ENCODE measurements at places on chromosomes 2 and 18.
A peak's percentile ranks its signal among the peaks of the same experiment; 100 is the strongest.

DNA sequence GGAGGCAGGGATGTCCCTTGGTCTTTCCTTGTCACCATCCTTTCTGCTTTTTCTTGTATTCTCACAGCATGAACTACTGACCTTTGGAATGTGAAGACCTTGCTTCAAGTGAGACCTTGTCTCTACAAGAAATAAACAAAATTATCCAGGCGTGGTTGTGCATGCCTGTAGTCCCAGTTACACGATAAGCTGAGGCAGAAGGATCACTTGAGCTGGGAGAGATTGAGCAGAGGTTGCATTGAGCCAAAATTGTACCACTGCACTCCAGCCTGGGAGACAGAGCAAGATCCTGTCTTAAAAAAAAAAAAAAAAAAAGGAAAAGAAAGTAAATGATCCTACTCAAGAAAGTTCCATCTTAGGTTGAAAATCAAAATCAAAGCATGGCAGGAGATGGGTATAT lies 173.7 kb downstream of the IRS1 start:
- no peak for DNase-seq

DNA sequence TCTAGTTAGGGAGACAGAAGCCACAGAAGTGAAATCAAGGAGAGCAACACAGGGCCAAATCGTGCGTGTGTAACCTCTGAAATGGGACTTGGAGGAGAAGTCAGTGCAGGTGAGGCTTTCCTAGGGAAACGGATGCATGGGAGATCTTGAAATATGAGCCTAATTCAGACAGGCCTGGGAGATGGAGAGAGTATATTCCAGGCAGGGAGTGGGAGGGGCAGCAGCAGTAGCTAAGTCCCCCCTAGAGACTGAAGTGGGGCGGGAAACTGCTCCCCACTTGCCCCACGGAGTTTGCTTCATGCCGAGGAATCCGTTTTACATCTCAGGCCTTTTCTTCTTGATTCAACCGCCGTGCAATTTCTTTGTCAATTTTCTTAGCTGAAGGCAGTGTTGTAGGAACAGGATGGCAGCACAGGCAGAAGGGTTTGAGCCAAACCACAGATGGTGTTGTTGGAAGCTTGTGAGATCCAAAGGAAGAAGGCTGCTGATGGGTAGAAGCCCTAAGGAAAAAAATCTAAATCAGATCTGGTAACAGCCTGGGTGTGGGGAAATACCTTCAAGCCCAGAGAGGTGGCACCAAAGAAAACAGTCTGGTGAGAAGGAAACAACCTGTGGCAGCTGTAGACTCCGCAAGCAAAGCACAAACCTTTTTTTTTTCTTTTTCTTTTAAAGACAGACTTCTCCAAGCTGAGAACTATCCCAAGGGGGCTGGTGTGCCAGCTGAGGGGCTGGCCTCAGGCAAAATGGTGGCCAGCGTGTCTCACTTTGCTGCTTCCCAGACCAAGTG lies 40.2 kb downstream of the EPAS1 start:
- DNase-seq, result no peak

- DNase-seq, result no peak
These were observed 103.2 kb downstream of the PTGR3 start for GRCh38 chr18:75105551-75106254.

- DNase-seq, result no peak
These were observed 85.3 kb downstream of the DNER start for GRCh38 chr2:229629039-229629438.

- DNase-seq, result no peak
These were observed 445.8 kb upstream of the RGPD4 start for GRCh38 chr2:107380912-107381311.

GRCh38 chr2:26873286-26873983 lies 25.5 kb downstream of the DPYSL5 start:
- DNase-seq, result no peak

GRCh38 chr2:98551316-98551715 lies 57.0 kb downstream of the COA5 start:
- no peak for DNase-seq

- DNase-seq, result no peak
These were observed 91.2 kb downstream of the MTA3 start for GRCh38 chr2:42659609-42660008.

- DNase-seq, result no peak
These were observed 53.3 kb downstream of the MEMO1 start for GRCh38 chr2:31957354-31958139.

DNA sequence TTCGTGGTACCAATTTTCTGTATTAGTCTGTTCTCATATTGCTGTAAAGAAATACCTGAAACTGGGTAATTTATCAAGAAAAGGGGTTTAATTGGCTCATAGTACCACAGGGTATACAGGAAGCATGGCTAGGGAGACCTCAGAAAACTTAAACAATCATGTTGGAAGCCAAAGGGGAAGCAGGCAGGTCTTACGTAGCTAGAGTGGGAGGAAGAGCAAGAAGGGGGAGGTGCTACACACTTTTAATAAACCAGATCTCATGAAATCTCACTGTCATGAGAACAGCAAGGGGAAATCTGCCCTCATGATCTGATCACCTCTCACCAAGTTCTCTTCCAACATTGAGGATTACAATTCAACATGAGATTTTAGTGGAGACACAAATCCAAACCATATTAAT lies 226.8 kb upstream of the TPO start:
- no peak for DNase-seq

- no peak for DNase-seq
These were observed 103.4 kb downstream of the CCDC141 start for GRCh38 chr2:178946494-178946893.

- no peak for DNase-seq
These were observed 58.1 kb upstream of the TTN start for GRCh38 chr2:178865146-178865936.

GRCh38 chr2:205556357-205556756 lies 125.9 kb upstream of the NRP2 start:
- DNase-seq, result no peak

- no peak for DNase-seq
These were observed 26.4 kb downstream of the CHMP1B start for GRCh38 chr18:11877497-11878135.

GRCh38 chr2:62197011-62197924 lies 1.4 kb downstream of the B3GNT2 start:
- DNase-seq, result peak; percentile 82

DNA sequence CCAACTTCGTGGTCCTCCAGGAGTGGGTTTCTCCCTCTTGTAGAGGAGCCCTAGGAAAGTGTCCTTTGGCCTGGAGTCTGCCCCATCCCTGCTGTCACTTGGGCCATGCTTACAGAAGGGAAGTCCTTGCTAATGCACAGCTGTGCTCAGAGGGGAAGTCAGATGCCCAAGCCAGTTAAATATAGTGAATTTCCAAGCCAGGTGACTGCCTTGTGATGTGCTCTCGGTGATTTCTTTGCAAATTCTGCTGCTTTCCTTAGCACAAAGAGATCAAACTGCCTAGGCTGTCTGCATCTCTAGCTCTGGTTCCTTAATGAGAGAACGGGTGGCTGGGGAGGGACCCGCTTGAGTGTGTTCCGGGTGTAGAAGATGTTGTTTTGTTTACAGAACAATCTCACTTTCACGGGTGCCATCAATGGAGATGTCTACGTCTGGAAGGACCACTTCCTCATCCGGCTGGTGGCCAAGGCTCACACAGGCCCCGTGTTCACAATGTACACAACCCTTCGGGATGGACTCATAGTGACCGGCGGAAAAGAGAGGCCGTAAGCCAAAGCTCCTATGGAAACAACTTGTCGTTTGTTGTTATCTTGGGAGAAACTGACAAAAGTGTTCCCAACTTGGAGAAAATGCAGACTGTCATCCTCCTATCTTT lies 91.4 kb downstream of the RTN4 start:
- no peak for DNase-seq

DNA sequence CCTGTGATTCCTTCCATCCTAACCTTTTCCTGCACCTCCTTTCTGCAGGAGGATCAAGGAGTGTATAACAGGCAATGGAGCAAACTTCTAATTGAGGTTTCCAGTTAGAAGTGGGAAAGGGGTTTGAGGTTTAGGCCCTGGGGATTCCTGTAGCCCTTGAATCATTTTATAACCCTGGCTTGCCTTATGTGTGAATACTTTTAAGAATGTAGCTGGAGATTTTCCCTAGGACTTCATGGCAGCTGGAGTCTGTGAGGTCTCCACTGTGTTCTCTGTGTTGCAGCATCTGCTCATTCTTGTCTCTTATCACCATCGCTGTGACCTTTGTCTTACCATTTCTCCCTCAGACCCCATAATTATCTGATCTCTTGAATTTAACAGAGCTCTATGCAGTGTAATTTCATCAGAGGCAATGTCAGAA lies 370.2 kb upstream of the SLC14A2 start:
- DNase-seq, result no peak

DNA sequence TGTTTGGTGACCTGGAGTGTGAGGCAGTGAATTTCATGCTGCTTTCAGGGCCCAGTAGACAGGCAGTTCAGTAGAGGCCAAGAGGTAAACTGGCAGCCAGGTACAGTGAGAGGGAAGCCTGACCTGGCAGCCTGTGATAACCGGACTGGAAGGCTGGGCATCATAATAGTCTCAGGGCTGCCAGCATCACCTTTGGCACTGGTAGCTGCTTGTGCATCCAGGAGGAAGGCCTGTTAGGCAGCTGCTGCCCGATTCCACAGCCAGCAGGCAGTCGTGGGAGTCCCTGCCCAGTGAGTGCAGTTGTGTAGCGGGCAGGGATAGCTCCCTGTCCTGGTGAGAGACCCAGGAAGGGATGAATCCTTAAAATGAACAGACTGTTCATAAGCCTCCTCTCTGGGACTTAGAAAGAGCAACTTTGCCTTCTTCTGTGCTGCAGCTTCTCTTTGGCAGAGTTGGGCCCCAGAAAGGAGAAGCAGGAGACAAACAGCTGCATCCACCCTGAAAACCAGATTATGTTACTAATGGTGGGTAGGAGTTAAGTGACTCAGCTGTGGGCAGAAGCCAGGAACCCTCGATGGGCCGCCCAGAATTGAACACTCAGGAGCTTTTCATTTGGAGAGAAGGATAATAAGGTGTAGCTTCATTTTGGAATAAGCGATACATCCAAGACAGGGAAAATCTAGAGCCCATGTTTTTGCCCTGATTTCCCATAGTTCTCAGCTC lies 8.1 kb upstream of the GPBAR1 start:
- no peak for DNase-seq

- DNase-seq, result peak; percentile 69
These were observed 83.9 kb downstream of the RTP5 start for GRCh38 chr2:241953324-241953928.

DNA sequence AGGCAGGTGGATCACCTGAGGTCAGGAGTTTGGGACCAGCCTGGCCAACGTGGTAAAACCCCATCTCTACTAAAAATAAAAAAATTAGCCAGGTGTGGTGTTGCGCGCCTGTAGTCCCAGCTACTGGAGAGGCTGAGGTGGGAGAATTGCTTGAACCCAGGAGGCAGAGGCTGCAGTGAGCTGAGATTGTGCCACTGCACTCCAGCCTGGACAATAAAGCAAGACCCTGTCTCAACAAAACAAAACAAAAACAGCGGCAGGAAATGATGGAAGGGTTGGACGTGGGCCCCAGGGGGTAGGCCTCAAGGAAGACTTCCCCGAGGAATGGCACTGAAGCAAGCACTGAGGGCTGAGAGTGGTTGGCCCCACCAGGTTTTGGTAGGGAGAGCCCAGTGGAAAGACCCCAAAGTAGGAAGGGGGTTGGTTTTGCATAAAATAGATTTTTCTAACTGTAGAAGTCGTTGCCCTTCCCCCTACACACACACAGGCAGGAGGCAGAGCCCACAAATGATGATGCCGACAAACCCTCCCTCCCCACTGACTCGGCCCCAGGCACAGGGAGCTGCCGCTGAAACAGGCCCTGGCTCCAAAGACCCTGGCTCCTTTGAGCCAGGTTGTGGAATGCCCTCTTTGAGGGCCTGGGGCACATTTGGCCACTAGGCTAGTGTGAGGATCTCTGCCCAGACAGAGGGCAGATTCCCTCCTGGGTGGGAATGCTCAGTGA lies 104.8 kb downstream of the CABLES1 start:
- no peak for DNase-seq

- DNase-seq, result no peak
These were observed 31.0 kb downstream of the PLEK start for GRCh38 chr2:68396093-68396492.

GRCh38 chr18:49742316-49743116 lies 70.8 kb downstream of the ACAA2 start:
- DNase-seq, result no peak

DNA sequence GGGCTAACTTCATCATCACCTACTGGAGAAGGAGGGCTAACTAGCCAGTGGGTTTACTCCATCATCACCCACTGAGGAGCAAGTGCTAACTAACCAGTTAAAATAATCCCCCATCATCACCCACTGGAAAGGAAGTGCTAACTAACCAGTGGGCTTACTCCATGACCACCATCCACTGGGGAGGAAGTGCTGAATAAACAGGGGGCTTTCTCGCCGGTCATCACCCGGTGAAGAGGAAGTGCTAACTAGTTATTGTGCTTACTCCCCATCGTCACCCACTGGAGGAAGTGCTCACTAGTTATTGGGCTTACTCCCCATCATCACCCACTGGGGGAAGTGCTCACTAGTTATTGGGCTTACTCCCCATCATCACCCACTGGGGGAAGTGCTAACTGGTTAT lies 124.4 kb upstream of the SALL3 start:
- DNase-seq, result no peak

GRCh38 chr2:223219872-223220657 lies 168.1 kb downstream of the KCNE4 start:
- no peak for DNase-seq

GRCh38 chr2:102158011-102158755 lies 15.6 kb downstream of the IL1R1 start:
- DNase-seq, result no peak

DNA sequence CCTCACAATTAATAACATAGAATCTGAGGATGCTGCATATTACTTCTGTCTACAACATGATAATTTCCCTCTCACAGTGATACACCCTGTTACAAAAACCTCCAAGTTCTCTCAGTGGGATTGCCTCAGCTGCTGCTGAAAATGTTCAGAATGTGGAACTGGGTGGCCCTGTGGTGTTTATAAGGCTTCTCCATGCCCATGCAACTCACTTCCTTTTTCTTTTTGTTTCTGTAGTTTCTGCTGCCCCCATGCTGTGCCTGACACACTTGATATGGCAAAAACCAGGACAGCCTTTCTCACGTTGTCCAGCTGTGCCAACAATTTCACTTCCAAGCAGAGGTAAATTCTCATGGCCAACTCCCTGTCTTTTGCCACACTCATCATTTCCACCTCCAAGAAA lies 206.2 kb downstream of the RPIA start:
- no peak for DNase-seq

- no peak for DNase-seq
These were observed 369.7 kb downstream of the RAD51AP2 start for GRCh38 chr2:17148407-17149145.

- DNase-seq, result no peak
These were observed 103.5 kb downstream of the NYAP2 start for GRCh38 chr2:225502971-225503370.

- no peak for DNase-seq
These were observed 92.4 kb downstream of the KLHL29 start for GRCh38 chr2:23477392-23477791.

- no peak for DNase-seq
These were observed 317.5 kb upstream of the TRIB2 start for GRCh38 chr2:12399240-12399639.

Measured in cardiac septum (tissue), 1 donor.